ENCODE measurements at places on chromosomes 5 and 9.

DNA sequence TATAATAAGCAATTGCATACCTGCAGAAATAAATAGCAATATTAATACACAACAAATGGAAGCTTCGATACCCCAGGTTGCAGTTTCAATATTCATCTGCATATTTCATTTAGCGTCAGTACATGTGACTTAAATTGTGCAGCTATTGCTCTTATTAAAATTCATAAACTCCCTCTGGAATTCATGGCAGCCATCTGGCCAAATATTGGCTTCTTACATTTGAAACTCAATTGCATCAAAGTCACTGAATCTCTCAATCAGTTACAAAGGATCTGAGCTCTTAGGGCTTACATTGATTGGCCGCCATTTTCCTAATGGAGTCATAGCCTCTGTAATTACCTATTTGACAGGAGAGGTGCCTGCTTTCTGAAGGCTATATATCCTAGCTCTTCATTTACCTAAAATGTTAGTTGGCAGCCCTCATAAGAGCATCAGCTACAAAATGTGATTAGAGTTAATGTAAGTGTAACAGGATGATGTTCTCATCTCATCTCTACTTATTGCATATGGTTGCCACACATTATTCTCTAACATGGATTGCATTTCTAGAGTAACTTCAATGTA, 453.5 kb downstream of the CAAP1 start:
- no peak for DNase-seq

GRCh38 chr9:135516132-135516860, 4.9 kb upstream of the LCN1 start:
- no peak for DNase-seq

DNA sequence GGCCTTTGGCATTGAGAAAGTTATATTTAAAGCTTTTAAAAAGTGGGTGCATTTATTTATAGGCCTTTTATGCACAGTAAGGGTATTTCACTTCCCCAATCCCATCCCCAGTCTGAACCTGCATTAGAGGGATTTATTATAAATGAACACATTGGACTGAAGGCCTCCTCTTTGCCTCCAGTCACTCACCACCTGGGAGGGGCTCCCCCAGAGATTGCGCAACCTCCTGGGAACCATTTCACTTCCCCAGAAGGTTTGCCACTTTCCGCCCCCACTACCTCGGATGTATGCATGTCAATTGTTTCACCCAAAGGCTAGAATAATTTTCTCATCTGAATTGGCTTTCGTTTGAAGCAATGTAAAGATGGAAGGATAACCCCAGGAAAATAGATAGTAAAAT, 29.8 kb upstream of the VCAN start:
- no peak for DNase-seq

GRCh38 chr5:67732921-67733320, 482.6 kb upstream of the PIK3R1 start:
- DNase-seq, result no peak

DNA sequence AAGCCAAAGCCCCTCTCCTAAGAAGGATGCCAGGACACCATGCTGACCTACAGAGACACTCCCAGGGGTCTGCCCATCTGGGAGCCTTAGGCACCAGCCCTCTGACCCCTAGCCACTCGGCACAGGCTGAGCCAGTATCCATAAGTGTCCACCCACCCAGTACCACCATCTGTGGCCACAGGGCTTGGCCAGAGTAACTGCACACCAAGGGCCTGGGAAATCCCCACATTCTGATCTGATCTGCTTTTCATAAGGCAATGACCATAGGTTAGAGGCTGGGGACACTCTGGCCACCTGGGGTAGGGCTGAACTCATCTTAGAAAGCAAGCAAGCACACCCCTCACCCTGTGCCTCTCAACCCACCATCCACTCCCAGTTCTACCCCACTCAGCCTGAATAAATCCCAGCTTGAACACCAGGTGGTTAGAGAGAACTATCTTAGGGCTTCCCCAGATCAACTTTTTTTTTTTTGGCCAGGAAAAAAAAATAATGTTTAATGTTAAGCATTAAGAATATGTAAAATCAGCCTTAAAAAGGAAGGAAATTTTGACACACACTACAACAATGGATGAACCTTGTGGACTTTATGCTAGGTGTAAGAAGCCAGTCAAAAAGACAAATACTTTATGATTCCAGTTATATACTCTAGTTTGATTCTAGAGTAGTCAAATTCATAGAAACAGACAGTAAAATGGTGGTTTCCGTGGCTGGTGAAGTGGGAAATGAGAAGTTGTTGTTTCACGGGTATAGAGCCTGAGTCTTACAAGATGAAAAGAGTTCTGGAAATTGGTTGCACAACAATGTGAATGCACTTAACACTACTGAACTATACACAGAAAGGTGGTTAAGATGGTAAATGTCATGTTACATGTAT, 6.2 kb downstream of the GNPDA1 start:
- DNase-seq, result no peak

- DNase-seq, result no peak
These were observed 122.9 kb upstream of the TAF11L2 start for GRCh38 chr5:17374973-17375742.

- no peak for DNase-seq
These were observed 157.9 kb downstream of the ALDH1A1 start for GRCh38 chr9:72794946-72795345.

DNA sequence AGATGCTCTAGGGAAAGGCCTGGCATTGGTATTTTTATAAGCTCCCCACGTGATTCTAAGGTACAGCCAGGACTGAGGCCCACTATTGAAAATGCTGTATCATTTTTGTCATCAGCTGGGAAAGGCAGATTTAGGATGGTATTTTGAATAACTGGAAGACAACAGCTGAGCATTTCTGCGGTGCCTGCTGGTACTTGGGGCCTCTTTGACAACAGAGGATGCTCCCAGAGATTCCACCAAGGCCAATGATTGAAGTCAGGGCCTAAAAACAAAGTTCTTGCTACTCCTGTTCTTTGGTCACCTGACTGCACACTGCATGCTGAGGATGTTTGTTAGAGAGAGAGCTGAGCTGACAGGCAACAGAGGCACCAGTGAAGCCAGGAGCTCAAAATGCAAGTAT, 8.1 kb downstream of the FBLL1 start:
- no peak for DNase-seq

- no peak for DNase-seq
These were observed 17.6 kb downstream of the NREP start for GRCh38 chr5:111739416-111739815.

All from T1000 (cell line).